Activated T-helper 2 cell treated with anti-CD3 and anti-CD28 coated beads, Interferon-gamma antibody, Interleukin-2, Interleukin-4, amounts not matched to agents 10 μg/mL and 5 μg/mL and 100 μg/mL, durations not matched to agents 14 hours and 24 hours and 36 hours (primary cell): ENCODE measurements at places on chromosomes 3 and 15. TPM values are rescaled to one million over a fixed set of nuclear protein-coding genes. Genes with fewer than 3 reads are reported as not detected.

WDR93 gene
- not detected in 2 replicates for total RNA-seq

- H3K4me3 ChIP-seq: no peak overlapping the region
- no peaks in the 10 kb centered on the region for H3K36me3 ChIP-seq
- H3K27ac ChIP-seq: no peak overlapping the region
- H3K4me1 ChIP-seq: peaks cover 7% of the 10 kb centered on the region
These were observed 46.2 kb upstream of the HERC1 start for GRCh38 chr15:63879995-63880394.

DNA sequence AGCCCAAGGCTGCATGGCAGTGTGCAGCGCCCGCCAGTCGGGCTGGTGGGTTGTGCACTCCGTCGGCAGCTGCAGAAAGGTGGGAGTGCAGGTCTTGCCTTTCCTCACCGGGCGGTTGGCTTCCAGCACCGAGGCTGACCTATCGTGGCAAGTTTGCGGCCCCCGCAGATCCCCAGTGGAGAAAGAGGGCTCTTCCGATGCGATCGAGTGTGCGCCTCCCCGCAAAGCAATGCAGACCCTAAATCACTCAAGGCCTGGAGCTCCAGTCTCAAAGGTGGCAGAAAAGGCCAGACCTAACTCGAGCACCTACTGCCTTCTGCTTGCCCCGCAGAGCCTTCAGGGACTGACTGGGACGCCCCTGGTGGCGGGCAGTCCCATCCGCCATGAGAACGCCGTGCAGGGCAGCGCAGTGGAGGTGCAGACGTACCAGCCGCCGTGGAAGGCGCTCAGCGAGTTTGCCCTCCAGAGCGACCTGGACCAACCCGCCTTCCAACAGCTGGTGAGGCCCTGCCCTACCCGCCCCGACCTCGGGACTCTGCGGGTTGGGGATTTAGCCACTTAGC is 4.3 kb downstream of the ISL2 start:
- H3K4me3 ChIP-seq: no peak overlapping the region
- peaks cover 77% of the 10 kb centered on the region for H3K27me3 ChIP-seq
- DNase-seq: peak; percentile 29
- peaks cover 24% of the 10 kb centered on the region for H3K36me3 ChIP-seq

- H3K27me3 ChIP-seq: peaks cover 2% of the 10 kb centered on the region
- H3K4me3 ChIP-seq: no peak overlapping the region
- H3K27ac ChIP-seq: no peak overlapping the region
- H3K36me3 ChIP-seq: no peaks in the 10 kb centered on the region
These were observed 15.2 kb upstream of the GBE1 start for GRCh38 chr3:81776643-81777042.

DNA sequence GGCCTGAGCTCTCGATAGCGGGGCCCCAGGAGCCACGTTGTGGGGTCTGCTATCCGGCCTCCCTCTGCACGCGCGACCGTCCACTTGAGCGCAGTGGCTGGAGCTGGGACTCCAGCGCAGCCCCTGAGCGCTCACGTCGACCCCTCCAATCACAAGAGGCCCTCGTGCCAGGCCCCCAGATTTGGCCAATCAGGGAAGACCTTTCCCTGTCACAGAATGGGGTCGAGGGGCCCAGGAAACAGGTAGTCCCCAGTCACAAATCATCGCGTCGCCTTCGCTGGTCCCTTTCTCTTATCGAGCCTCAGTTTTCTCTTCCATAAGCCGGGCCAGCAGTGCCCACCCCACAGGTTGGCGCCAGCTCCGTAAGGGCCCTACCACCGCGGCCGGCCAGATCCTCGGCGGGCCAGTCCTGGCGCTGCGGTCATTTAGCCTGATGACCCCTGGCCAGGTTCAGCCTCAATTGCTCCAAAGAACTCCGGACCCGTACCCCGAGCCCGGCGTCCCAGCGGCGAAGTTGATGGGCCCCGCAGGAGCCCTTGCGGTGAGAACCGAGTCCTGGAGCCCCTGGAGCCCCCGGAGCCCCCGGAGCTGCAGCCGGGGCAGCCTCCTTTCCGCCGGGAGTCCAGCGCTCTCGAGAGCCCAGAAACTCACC is 435 bp downstream of the ALDH1L1 start:
- H3K4me1 ChIP-seq: no peaks in the 10 kb centered on the region
- no peaks in the 10 kb centered on the region for H3K36me3 ChIP-seq
- H3K27me3 ChIP-seq: peaks cover 45% of the 10 kb centered on the region
- DNase-seq: no peak
- no peak overlapping the region for H3K4me3 ChIP-seq

- peak; percentile 19 for DNase-seq
- peaks cover 12% of the 10 kb centered on the region for H3K36me3 ChIP-seq
- H3K27me3 ChIP-seq: no peaks in the 10 kb centered on the region
- peak overlapping the region; percentile 82 for H3K27ac ChIP-seq
These were observed 492 bp downstream of the TMCC1 start for GRCh38 chr3:129892857-129893580.

GRCh38 chr3:172659246-172660002 is 51.4 kb downstream of the NCEH1 start:
- no peak overlapping the region for H3K4me3 ChIP-seq
- peaks cover 17% of the 10 kb centered on the region for H3K27me3 ChIP-seq
- no peak for DNase-seq
- H3K36me3 ChIP-seq: no peaks in the 10 kb centered on the region
